ENCODE measurements at places on chromosomes 6 and 20.

DNA sequence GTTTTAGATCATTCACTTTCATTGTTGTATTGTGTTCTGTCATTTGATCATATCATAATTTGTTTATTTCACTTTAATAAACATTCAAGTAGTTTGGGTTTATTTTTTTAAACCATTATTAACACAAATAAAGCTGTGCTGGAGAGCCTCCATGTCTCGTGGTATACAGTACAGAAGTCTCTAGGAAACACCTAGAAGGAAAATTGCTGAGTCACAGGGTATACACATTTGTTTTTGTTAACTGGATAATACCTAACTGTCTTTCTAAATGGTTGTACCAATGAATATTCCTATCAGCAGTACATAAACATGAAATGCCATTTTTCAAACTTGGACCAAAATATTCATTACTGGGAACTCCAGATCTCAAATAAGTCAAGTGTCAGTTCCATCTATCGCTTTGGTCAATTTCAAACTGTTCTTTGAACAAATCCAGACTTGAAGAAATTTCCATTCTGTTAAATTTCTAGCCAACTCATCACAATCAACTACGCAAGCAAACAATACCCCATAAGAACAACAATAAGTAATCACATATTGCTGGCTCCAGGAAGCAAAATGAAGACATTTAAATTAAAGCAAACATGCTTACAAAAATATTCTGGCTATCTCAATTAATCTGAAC lies 138.1 kb downstream of the ATXN1 start:
- DNase-seq, result peak; percentile 19

DNA sequence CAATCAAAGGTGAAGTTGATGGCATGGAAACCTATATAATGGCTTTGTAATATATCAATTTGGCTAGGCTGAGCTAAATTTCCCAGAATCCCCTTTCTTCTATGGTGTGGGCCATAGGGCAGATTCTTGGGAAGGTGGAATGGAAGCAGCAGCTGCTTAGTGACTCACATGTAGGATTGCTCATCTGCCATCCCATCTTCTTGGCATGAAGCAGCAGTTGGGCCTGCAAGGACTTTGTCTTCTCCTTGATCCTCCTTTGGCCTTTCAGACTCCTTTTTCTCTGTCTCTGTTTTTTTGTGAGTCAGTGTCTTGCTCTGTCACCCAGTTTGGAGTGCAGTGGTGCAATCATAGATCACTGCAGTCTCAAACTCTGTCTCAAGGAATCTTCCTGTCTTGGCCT lies 52.6 kb upstream of the CEP162 start:
- no peak for DNase-seq

- no peak for DNase-seq
Measured at GRCh38 chr20:12999201-12999600, 9.6 kb upstream of the SPTLC3 start.

DNA sequence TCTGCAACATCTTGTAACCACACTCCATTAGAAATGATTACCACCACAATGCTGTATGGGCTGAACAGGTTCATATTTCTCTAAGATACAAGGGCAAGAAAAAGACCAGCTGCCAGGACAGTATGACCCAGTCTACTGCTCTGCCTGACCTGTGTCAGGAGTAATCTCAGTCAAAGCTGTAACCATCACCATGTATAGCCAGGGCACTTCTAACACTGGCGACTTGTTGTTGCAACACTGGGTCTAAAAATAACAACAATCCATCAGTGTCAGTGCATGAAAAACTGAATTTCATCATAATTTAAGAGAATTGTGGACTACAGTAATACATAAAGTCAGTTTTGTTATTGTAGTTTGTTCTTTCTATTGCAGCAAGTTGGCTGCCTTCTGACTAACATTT lies 738.6 kb upstream of the ADGRB3 start:
- no peak for DNase-seq

GRCh38 chr6:75291744-75292143 lies 7.2 kb upstream of the TMEM30A start:
- DNase-seq, result no peak

GRCh38 chr6:11008821-11009220 lies 35.3 kb downstream of the ELOVL2 start:
- DNase-seq, result no peak

GRCh38 chr6:168681748-168682147 lies 240.8 kb downstream of the SMOC2 start:
- DNase-seq, result no peak

- DNase-seq, result no peak
Measured at GRCh38 chr6:40395698-40396076, 191.5 kb downstream of the LRFN2 start.

DNA sequence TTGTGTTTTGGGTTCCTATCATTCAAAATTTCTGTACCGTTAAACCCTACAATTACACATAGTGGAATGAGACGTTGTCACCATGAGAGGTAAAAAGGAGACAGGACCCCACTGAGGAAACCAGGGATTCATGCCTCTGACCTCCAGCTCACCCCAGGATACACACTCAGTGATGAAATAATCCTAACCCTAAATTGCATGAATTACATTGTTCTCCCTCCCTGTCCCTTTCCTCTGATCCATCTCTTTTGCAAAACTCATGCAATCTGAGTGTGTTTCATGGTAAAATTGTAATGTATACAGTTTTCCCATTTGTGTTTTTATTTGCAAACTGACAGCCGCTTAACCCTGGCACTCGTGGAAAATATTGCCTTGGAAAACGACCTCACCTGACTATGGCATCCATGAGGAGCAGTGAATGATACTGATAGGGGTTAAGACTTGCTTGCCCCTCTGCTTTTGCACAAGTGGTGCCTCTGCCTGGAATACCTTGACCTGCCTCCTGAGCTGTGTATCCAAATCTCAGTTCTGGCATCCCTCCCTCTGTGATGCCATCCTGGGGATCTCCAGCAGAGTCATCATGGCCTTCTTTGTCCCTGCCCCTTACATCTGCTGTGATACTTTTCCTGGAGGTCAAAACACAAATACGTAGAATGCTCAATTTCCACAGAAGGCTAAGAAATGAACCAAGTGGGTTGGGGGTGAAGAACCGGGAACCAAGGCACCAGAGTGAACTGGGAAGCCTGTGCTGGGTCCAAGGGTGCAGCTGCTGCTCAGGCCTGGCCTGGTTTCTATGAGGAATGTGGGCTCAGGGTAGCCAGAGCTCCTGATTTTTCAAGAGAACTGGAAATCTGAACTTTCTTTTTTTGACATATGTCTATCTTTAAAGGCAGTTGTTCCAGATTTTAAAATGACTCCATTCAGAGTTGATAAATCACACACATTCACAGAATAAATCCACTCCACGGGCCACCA lies 211.6 kb upstream of the ZNF217 start:
- DNase-seq, result no peak

Measured in endothelial cell of umbilical vein (primary cell).